ENCODE measurements at places on chromosomes 1 and 21.

GRCh38 chr1:30274173-30274970 lies 449.0 kb downstream of the MATN1 start:
- peak; percentile 51 for DNase-seq

DNA sequence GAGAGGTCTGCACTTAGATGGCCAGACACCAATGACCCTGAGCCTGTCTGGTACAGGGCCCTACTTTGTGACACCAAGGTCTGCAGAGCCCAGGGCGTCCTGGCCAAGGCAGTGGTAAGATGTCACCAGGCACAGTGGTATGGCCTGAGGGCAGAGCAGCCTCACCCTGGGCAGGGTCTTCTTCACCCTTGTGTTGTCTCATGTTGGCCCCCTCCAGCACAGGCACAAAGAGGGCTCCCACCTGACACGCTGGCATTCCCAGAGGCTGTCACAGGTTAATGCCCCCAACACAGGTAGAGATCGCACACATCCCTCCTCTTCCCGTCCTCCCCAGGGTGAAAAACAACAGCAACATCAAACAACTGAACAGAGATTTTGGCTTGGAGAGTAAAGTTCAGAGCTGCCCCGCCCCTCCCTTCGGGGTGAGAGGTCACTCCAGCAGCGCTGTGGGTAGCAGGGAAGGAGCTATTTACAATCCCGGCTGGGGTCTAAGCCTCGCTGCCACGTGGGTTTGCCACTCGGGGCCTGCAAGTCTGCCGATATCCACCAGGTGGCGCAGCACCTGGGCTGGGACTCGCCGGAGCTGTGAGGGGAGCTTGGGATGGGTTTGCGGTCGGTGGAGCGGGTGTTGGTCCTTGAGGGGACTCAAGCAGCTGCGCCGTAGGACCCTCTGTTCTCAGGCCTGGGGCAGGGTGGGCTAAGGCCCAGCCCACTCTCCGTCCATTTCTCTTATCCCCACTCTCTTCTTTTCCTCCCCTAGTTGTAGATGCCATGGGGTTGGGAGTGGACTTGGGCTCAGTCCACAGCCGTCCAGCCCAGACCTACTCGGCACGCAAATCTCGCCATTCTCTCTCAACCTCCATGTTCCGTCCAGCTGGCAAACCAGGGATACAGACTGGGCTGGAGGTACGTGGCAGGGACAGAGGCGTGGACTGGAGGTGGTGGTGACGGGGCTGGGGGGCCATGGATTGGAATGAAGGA lies 12.7 kb downstream of the EFNA3 start:
- peak; percentile 95 for DNase-seq

DNA sequence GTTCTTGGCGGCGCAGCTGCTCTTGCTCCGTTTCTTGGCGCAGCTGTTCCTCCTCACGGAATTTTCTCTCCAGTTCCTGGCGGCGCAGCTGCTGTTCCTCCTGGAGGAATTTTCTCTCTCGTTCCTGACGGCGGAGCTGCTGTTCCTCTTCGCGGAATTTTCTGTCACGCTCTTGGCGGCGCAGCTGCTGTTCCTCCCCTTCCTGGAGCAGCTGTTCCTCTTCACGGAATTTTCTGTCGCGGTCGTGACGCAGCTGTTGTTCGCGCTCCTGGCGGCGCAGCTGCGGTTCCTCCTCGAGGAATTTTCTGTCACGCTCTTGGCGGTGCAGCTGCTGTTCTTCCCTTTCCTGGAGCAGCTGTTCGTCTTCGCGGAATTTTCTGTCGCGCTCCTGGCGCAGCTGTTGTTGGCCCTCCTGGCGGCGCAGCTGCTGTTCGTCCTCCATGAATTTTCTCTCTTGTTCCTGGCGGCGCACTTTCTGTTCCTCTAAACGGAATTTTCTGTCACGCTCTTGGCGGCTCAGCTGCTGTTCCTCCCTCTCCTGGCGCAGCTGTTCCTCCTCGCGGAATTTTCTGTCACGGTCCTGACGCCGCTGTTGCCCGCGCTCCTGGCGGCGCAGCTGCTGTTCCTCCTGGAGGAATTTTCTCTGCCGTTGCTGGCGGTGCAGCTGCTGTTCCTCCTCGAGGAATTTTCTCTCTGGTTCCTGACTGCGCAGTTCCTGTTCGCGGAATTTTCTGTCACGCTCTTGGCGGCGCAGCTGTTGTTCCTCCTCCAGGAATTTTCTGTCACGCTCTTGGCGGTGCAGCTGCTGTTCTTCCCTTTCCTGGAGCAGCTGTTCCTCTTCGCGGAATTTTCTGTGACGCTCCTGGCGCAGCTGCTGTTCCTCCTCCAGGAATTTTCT lies 7.0 kb downstream of the TCHH start:
- peak; percentile 48 for DNase-seq

- DNase-seq = no peak
Measured at GRCh38 chr1:194014014-194014413, 827.6 kb upstream of the B3GALT2 start.

GRCh38 chr21:33998402-33998801 lies 75.0 kb upstream of the MRPS6 start:
- DNase-seq = no peak

- no peak for DNase-seq
Measured at GRCh38 chr1:61207416-61207815, 125.1 kb downstream of the NFIA start.

GRCh38 chr1:180167021-180167701 lies 12.5 kb downstream of the QSOX1 start:
- no peak for DNase-seq

DNA sequence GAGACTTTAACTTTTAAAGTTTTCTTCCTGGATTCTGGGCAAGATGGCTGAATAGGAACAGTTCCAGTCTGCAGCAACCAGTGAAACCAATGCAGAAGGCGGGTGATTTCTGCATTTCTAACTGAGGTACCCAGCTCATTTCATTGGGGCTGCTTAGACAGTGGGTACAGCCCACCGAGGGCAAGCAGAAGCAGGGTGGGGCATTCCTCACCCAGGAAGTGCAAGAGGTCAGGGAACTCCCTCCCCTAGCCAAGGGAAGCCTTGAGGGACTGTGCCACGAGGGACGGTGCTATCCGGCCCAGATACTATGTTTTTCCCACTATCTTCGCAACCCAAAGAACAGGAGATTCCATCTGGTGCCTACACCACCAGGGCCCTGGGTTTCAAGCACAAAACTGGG lies 121.0 kb downstream of the VAV3 start:
- no peak for DNase-seq

DNA sequence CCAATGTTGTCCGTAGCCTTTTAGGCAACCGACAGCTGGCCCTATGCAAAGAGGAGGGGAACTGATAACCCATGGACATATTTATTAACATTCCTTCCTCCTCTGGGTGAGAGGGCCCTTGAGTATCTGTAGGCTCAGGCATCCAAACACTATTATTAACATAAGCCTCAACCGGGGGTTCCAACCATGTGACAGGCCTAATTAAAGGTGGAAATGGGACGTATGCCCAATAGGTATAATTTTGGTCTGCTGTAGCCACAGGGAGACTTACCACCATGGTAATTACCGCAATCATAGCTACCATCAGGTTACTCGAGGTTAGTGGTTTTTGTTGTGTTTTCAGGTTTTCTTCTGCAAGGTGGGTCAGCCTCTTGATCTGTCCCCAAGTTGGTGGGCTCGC lies 5.3 kb downstream of the DAP3 start:
- DNase-seq = no peak

DNA sequence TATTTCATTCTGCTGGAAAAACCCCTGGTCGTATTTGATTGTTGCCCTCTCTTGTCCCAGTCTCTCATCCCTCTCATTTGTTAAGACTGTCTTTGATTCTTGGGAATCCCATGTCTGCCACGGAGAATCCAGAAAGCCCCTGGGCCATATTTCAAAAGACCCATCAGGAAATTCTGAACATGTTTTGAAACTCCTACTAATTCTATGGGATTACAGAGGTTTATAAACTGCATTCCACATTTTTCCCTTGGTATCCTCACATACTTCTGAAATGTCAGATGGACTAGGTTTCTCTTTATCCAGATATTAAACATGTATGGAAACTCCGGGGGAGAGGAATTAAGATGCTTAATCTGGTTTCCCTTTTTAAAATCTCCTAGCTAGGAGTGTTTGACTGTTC lies 80.0 kb downstream of the HUNK start:
- DNase-seq = no peak

DNA sequence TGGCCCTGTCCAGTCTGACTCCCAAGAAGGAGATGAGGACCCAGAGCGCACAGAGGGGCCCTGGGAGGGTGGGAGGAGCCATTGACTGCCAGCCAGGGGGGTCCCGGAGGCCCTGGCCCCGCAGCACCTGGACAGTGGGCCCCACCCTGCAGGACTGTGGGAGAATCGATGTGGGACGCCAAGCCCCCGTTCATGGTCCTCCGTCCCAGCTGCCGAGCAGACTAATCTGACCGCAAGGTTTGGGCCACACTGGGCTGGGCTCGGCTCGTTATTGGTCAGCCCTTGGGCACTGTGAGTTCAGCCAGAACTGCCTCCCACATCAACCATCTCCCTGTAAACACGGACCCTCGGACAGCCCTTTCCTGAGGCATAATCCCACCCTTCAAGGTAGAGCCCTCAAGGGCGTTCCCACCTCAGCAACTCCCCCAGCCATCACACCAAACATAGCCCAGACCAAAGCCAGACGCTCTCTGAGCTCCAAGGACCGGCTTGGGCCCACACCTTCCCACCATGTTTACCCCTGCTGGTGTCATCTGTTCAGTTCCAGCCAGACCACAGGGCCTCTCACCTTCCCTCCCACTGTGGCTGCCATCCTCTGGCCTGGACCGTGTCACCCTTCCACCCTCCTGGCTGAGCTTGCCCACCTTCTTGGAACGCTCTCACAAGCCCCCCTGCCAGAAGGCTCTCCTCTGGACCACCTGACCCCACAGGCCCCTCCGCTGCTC lies 16.2 kb upstream of the POFUT2 start:
- DNase-seq = no peak

- DNase-seq = no peak
Measured at GRCh38 chr1:13550663-13551062, 33.0 kb upstream of the PDPN start.

DNA sequence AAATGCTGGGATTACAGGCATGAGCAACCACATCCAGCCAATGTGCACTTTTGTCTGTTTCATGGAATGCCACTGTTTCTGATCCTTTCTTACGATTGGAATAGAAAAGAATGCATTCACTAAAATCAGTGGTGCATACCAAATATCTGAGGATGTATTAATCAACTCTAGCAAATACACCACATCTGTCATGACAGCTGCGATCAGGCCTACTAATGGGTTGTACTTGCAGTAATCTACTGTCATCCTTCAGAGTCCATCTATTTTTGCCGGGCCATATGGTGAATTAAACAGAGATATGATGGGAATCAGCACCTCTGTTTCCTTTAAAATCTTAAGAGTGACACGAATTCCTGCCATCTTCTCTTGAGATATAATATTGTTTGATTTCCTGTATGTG lies 8.5 kb upstream of the USP1 start:
- DNase-seq = no peak

- DNase-seq = no peak
Measured at GRCh38 chr1:213997038-213997771, 9.4 kb downstream of the PROX1 start.

DNA sequence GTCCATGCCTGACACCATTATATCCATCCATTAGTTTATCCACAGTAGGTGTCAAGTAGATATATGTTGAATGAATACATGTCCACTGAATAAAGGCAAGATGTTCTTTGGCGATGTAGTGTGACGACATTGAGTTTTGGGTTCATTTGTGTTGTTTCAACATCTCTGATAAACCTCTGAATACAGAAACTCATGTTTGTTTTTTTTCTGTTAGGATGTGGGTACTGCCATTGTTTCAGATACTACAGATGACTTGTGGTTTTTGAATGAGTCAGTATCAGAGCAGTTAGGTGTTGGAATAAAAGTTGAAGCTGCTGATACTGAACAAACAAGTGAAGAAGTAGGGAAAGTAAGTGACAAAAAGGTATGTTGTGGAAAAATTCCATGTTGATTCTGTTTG lies 28.1 kb downstream of the MDM4 start:
- DNase-seq = no peak

DNA sequence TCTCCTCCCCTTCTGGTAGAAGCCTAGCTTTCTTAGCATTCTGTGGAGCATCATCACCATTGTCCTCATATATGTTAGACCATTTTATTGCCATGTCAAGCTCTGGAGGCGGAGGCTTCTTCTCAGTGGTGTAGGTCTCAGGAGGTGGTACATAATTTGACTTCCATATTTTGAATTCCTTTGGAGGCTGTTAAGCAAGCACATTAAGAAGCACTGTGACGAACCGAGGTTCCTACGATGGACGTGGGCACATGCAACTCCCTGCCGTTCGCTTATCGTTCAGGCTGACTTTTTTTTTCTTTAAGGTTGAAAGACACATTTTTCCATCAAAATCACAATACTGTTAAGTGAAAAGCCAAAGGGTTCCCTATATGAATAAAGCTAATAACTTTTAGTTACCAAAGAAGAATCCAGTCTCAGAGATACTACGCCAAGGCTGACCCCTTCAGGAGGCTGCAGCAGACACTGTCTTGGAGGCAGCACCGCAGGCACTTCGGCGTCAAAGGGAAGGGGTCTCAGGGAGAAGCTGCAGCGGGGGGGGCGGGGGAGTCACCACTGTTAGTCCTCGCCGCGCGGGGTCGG lies 835 bp downstream of the C1orf52 start:
- peak; percentile 75 for DNase-seq

DNA sequence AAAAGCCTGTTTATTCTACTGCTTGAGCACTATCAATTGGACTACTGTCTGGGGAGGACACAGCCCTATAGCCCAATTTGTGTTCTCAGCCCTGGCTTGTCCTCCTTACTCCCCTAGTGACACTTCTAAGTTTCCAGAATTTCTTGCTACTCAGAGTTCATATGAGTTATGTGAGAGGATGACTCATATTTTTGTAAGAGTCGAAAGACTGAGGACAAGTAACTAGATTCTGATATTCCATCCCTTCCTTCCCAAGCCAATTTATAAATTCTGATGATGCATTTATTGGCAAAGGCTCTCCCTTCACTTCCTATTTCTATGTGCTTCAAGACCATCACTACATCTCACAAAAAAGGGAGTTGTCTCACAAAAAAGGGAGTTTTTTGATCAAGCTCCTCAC lies 422.2 kb upstream of the DEPDC1 start:
- no peak for DNase-seq

DNA sequence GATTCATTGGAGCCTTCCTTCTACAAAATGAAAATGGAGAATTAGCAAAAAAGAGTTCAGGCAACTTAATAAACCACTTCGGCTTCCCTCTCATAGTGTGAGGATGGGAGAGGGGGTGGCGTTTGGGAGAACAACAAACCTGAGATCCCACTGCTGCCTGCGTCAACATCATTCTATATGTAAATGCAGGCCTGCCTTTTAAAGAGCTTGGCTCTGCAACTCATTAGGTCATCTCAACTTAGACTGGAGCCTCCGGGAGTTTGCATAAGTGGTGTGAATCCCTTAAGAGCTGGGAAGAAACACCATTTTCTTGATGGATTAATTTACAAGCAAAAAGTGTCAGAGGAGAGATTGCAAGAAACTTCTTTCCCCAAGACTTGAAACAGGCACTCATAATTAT lies 127.6 kb upstream of the DAB1 start:
- DNase-seq = no peak

- no peak for DNase-seq
Measured at GRCh38 chr1:234865171-234866006, 255.4 kb upstream of the IRF2BP2 start.

DNA sequence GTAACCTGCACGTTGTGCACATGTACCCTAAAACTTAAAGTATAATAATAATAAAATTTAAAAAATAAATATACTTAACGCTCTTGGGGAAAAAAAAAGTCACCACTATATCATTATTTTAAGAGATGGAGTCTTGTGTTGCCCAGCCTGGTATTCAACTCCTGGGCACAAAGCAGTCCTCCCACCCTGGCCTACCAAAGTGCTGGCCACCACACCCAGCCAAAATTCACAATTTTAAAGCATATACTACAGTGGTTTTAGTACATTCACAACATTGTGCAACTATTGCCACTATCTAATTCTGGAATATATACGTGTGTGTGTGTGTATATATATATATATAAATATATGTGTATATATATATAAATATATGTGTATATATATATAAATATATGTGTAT lies 5.9 kb downstream of the HMGN2 start:
- DNase-seq = no peak

Data from ecto neural progenitor cell (in vitro differentiated cells).